ENCODE measurements at places on chromosomes 4 and X. TPM values are rescaled to one million over a fixed set of nuclear protein-coding genes. Genes with fewer than 3 reads are reported as not detected.

Gene CXXC4
- 3.1 TPM for total RNA-seq

Gene IL9R
- total RNA-seq: not detected

Gene ZCCHC12
- total RNA-seq: not detected

- DNase-seq: no peak
Measured at GRCh38 chrX:114532111-114532805, 51.6 kb upstream of the HTR2C start.

- DNase-seq: no peak
Measured at GRCh38 chr4:25320336-25320735, 7.8 kb downstream of the ZCCHC4 start.
